ENCODE measurements at places on chromosomes 6 and 20.

- DNase-seq, result no peak
These were observed 47.4 kb upstream of the CCDC28A start for GRCh38 chr6:138726066-138726756.

- DNase-seq, result no peak
These were observed 129.1 kb downstream of the PREX1 start for GRCh38 chr20:48698507-48699267.

DNA sequence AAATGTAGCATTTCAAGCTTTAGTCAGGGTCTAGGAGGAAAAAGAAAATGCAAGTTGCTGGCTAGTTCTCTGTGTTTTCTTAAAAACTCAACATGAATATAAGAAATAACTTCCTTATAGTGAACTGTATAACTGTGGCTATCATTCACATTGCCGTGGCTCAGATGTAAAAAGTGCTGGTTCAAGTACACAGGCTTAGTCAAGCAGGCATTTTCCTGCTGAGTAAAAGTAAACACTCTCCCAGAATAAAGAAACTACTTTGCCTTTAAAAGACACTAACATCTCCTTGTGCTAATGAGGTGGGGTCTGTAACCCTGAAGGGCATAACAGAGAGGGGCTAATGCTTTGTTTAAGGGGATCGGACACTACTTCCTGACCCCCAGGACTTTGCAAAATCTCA lies 3.3 kb downstream of the ATP5F1E start:
- DNase-seq, result no peak

DNA sequence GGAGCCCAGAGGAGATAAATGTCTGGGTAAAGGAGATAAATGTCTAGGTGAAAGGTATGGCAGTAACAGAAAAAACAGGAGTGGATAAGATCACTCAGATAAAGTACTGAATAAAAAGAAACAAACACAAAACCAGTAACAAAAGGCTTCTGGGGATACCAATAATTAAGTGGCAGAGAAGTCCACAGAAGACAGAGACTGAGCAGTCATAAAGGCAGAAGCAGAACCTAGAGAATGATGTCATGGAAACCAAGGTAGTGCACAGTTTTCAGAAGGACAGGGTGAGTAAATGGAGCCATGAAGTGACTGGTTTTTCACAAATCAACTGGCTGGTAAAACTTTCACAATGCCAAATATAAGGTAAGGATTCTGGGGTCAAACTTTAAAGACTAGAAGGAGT lies 80.9 kb upstream of the PLN start:
- DNase-seq, result no peak

DNA sequence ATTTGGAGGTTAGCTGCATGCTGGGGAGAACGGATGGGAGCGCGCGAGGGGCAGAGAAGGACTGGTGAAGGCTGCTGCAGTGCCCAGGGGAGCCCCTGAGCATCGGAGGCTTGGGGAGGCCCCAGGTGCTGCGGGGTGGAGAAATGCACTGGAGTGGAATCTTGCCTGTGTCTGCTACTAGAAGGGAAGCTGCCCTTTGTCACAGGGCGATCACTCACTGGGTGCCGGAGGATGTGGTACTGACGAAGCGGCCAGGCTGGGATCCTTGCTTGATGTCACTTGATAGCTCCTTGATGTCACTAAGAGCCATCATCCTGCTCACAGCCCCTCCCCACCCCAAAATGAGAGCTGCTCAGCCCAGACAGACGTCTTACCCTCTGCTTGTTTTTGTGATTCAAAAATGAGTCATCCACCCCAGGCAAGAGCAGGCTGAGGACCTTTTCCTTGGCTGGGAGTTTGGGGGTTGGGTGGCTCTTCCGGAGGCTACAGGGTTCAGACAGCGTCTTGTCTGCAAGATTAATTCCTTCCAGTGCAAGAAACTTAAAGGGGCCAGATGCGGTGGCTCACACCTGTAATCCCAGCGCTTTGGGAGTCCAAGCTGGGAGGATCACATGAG lies 62.6 kb upstream of the PMEPA1 start:
- peak; percentile 69 for DNase-seq

DNA sequence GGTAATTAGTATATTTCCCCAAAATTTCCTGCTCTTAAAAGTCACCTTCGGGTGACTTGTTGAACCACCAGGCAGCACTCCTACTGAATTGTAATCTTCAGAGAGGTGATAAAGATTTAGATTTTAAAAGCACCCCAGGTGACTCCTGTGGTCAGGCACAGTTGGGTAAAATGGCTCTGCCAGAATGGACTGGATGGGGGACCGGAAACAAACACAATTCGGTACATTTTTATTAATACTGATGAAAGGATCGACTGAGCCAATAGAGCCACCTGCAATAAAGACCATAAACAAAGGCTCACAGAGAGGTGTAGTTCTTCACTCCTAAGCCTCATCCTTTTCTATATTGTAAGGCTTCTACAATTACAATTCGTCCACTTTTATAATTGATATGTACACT lies 19.6 kb upstream of the FAM83C start:
- DNase-seq, result no peak

- no peak for DNase-seq
These were observed 1340.0 kb upstream of the MAP3K7 start for GRCh38 chr6:91926827-91927226.

DNA sequence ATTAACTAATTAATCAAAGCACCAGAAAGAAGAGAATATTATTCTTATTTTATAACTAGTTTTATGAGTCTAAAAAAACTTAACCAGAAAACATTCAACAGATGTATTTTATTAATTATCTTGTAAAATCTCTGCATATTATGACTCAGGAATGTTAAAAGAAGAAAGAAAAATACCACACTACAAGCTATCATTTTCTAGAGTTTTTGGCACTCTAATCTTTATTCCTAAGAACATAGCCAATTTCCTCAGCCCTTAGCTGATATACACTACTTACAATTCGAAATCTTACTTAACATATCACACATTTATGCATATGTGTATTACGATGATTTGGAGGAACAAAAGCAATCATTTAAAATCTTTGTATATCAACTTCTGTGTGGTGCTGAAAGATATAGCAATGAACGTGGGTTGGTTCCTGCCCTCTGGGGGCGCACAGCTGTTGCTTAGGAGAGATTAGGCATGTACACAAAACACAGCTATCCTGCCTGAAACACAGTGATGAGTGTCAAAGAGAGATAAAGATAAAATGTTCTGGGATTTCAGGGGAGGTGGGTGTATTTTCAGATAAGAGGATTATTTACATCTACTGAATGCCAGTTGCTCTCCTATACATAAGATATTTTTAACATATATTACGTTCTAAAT lies 404.5 kb downstream of the SYNE1 start:
- DNase-seq, result peak; percentile 86

GRCh38 chr6:151905072-151905471 lies 97.6 kb downstream of the ESR1 start:
- DNase-seq, result no peak

GRCh38 chr20:34820805-34821578 lies 4.5 kb downstream of the NCOA6 start:
- no peak for DNase-seq

- DNase-seq, result no peak
These were observed 2.5 kb upstream of the FASTKD5 start for GRCh38 chr20:3162080-3162611.

DNA sequence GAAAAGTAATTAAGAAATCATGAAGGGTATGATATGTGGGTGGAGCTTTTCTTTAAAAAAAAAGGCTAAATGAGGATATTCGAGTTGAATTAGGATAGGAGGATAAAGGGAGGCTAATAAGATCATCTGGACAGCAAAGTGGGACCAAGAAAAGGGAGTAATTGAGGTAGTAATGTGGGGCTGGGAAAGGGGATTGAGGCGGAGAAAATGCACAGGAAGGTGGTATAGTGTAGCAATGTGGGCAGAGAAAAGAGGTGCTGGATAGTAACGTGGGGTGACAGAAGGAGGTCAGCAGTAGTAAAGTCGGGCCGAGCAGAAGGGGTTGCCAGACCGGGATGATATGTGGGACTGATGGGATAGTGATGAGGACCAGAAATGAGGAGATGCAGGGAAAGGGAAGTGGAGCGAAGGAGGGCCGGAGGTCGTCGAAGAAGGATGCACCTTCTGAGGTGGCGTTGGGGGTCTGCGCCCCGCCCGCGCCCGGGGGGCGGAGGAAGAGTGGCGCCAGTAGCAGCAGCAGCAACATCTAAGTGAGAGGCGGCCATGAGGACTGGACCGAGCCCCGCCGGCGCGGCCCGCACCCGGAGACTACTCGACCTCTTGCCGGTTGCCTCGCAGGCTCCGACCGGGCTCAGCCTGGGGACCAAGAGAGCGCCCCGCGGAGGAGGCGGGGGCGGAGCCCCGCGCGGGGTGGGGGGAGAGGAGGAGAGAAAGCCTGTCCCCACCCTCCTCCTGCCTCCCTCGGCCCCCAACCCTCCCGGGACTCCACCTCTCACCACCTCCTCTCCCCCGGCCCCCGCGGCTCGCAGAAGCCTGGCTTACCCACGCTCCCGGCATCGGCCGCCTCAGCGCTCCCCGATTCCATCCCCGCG lies 887 bp downstream of the GABBR1 start:
- DNase-seq, result peak; percentile 88

- no peak for DNase-seq
These were observed 5.6 kb downstream of the CYP24A1 start for GRCh38 chr20:54167909-54168872.

- DNase-seq, result peak; percentile 87
These were observed 60.7 kb downstream of the AKAP12 start for GRCh38 chr6:151300267-151300991.

DNA sequence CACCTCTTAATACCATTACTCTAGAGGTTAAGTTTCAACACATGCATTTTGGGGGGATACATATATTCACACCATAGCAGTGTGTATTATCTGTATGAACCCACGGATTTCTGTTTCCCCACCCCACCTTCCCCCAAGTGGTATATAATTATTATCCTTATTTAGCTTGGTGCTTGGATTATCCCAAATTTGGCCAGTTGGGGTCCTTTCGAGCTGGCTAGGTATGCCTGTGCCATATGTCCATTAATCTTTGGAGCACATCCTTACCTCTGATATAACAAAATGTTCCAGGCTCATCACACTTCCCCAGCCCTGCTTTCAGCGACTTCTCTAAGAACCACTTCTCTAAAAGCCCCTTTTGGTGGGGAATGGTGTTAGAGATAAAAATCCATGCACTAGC lies 118.7 kb upstream of the MLIP start:
- no peak for DNase-seq

DNA sequence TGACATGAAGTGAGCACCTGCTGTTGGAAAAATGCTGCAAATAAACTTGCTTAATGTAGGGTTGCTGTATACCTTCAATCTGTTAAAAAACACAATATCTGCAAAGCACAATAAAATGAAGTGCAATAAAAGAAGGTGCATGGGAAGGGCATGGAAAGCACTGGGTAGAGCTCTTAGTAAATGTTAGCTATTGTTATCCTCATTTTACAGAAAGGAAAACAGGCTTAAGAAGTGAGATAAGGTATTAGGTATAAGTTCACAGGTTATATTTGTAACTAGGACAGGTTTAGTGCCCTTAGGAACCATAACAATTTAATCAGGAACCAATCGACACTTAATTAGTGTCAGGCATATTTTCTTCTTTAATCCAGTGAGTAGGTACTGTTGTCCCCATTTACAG lies 36.7 kb downstream of the SLC22A2 start:
- no peak for DNase-seq

DNA sequence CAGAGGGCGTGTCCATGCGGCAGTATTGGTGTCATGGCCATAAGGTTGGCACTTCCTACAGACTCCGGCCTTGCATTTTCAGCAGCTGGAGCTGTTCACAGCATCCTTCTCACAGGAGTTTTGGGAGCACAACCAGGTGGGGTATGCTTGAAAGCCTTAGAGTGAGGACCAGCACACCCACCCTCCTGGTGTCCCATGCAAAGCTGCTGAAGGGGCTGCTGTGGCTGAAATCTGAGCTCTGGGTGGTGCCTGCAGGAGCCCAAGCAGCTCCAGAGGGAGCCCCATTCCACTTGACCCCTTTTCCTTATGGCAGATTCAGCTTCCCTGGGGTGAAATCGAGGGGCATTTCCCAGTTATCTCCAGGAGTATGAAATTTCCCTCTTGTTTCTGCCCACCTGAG lies 74.0 kb upstream of the BHLHE23 start:
- DNase-seq, result no peak

GRCh38 chr6:121222656-121223055 lies 111.6 kb downstream of the TBC1D32 start:
- DNase-seq, result peak; percentile 9

- DNase-seq, result peak; percentile 85
These were observed 346.3 kb upstream of the SULF2 start for GRCh38 chr20:48131581-48131980.

GRCh38 chr20:53735536-53736050 lies 142.0 kb upstream of the ZNF217 start:
- peak; percentile 92 for DNase-seq

GRCh38 chr20:64196847-64197306 lies 32.6 kb downstream of the MYT1 start:
- no peak for DNase-seq

- no peak for DNase-seq
These were observed 901.0 kb upstream of the MAP3K7 start for GRCh38 chr6:91487696-91488392.

- no peak for DNase-seq
These were observed 277.3 kb downstream of the ZNF217 start for GRCh38 chr20:53316206-53316937.

Data from umbilical cord (tissue), 2 donors.